Caco-2 (cell line): ENCODE measurements at places on chromosomes 1 and 21.

DNA sequence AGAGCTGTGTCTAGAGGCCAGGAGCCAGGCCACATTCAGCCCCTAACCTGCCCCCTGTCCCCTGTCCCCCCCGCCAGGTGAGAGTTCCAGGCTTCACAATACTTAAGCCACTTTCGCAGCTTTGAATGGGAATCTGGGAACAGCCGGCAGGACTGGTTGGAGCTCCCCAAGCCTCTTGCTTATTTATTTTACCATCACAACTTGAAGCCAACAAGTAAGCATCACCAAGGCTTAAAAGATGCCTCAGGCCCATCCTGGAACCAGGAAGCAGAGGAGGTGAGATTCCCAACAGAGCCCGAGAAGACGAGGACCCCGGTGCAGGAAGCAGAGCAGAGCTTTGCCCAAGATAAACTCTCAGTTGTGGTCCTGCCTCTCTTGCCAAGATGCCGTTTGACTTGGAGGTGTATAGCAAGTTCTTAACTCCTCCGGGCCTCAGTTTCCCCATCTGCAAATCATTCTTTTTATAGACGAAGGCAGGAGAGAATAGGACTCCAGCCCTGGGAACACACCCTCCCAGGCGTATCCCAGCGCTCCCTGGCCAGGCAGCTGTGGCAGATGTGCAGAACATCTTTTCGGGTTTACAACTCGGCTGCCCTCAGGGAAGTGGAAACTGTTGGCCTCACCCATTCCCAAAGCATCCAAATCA is 66.8 kb upstream of the SLC25A33 start:
- DNase-seq = no peak

DNA sequence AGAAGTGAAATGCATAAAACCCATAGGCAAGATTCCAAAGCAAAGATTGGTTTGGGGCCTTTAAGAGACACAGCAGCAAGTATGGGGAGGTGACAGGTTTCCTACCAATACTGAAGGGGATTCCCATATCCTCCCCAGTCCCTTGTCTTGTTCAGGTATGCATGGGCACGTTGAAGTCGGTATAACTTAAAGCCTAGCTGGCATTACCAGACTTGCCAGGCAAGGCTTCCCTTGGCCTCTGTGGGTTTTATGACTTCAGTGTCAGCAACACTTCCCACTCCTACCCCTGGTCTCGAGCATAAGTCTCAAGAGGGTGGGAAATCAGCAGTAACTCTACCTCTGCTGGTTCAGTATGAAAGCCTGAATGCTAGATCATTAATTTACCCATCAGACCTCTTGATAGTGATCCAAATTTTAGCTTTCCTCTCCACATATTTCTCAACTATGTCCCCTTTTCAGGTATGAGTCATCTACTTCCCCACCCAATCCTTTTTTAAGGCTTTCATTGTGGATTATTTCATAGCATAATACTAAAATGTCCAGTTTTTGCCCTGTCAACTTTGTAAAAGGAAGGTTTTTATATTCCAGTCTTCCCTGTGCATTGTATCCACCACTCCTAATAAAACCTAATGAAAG is 6.8 kb downstream of the CYP4X1 start:
- no peak for DNase-seq

DNA sequence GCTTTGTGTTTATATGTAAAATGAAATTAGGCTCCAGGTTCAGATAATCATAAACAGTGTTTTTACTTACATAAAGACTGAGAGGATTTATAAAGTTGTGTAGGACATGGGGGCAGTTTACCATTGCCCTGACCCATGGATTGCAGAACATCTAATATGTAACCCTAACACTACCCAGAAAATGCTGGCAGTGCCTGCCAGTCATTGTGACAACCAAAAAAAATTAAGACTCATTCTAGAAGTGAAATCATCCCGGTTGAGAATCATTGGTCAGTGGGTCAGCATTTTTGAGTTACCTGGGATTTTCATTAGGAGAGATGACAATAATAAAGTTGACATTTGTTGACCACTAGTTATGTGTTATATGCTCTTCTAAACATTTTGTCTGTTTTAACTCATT is 31.2 kb upstream of the THEM4 start:
- no peak for DNase-seq

- peak; percentile 1 for DNase-seq
Measured at GRCh38 chr1:72371259-72372035, 89.1 kb upstream of the NEGR1 start.

GRCh38 chr1:116164604-116165368 is 53.6 kb downstream of the MAB21L3 start:
- DNase-seq = no peak
